Activated naive CD4-positive, alpha-beta T cell treated with anti-CD3 and anti-CD28 coated beads, Interleukin-2, amount 10 ng/mL, durations not matched to agents 7 days and 5 days (primary cell): ENCODE measurements at places on chromosomes 1 and 21.

GRCh38 chr1:85605484-85606413 lies 25.2 kb downstream of the CCN1 start:
- DNase-seq, result no peak

DNA sequence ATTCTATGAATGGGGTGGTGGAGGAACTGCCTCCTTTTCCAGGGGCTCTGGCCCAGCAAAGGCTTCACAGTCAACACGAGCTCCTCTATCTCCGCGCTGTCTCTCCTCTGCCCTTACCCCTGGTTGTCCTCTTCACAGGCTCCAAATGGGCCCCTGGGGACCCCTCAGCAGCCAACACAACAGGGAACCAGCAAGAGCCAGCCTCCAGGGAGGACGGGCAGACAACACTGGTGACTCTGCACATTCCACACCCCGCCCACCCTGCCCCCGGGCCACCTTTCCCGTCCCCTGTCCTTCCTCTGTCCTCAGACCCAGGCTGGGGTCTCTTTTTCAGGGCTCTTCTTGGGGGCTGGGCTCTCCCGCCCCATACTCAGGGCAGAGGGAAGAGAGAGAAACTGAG lies 17.5 kb upstream of the ETV3 start:
- no peak for DNase-seq

GRCh38 chr1:72366466-72366865 lies 84.1 kb upstream of the NEGR1 start:
- no peak for DNase-seq

DNA sequence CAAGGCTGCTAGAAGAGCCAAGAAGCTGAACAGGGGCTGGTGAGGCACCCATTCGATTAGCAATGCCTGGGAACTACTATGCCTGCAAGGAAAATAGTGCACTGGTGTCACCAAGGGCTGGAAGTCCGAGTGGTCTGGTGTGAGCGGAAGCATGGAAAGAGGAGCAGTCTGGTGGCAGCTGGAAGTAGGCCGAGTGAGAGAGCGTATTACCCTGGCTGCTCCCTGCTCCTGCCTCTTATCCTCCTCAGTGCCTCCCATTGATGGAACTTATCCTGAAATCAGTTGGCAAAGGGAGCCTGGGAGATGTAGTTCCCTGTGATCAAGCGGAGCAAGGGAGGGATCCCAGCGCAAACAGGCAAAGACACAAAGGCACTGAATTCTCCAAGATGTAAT lies 9.6 kb downstream of the SMAP2 start:
- no peak for DNase-seq

GRCh38 chr1:55337801-55338447 lies 122.8 kb upstream of the USP24 start:
- DNase-seq, result peak; percentile 24

GRCh38 chr1:157540160-157540748 lies 12.1 kb downstream of the FCRL5 start:
- DNase-seq, result no peak

- DNase-seq, result no peak
Observed at GRCh38 chr21:14448784-14449183, 65.8 kb upstream of the HSPA13 start.

- no peak for DNase-seq
Observed at GRCh38 chr21:34520764-34521508, 8.9 kb upstream of the KCNE1 start.

DNA sequence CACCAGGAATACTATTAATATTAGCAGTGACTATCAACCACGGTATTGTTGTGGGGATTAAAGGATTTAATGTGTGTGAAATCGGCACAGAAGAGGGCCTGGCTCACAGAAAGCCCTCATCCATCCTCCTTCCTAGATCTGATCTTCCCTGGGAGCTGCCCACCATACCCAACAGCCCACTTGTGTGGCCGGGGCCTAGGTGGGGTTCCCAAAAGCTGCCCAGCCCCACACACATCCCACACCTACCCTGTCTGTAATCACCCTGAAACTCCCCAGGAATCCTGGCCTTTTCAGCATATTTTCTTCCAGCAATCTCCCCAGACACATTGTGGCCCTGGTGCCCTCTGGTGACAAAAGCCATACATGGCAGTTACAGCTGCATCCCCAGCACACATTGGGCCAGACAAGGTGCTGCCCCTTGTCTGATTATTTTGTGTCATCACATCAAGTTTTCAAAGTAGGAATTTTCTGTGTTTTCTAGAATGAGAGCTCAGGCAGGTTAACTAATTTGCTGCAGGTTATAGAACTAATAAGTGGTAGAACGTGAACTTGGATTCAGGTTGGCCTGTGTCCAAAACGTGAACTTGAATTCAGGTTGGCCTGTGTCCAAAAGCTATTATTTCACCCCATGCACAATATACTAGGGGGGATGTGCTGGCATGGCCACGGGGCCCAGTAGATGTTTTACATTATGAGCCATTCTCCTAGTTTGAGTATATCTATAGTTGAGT lies 5.3 kb upstream of the SLC6A9 start:
- peak; percentile 79 for DNase-seq

DNA sequence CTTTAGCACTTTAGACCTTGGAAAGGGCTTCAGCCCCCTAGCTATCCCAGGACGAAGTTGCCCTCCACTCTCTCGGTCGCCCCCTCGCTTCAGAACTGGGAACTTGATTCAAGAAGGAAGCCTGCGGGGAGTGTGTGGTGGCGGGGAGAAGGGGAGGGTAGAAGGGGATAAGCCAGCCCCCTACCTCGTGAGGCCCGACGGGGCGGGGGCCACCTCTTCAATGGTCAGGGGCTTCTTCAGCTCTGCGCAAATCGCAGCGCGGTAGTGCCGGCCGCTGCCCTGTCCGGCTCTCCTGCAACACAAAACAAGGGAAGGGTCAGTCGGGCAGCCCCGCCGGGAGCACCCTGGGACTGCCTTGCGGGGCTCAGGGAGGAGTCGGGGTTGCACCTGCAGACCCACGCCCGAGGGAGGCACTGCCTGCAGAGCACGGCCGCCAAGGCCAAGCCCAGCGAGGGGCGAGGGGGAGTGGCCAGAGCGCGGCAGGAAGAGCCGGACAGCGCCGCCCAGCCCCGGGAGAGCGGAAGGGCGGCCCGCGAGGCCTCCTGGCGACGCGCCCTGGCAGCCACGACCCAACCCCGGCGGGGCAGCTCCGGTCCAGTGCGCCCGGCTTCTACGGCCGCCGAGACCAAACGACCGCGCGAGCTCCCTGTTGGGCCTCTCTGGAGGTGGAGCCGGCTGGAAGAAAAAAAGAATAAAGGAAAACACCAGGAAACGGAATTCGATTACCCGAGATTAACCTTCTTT lies 56.2 kb upstream of the RASAL2 start:
- no peak for DNase-seq

DNA sequence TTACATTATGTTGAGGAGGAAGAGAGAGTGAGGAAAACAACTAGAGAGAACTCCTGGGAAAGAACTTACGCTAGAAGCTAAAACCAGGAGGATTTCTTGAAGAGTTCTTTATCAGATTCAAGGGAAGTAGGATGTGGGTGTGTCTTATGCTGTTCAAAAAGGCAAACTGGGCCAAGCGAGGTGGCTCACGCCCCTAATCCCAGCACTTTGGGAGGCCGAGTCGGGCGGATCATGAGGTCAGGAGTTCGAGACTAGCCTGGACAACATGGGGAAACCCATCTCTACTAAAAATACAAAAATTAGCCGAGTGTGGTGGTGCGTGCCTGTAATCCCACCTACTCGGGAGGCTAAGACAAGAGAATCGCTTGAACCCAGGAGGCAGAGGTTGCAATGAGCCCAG lies 23.1 kb downstream of the SMG7 start:
- DNase-seq, result no peak

- no peak for DNase-seq
Observed at GRCh38 chr1:230753191-230753585, 6.0 kb downstream of the CAPN9 start.

DNA sequence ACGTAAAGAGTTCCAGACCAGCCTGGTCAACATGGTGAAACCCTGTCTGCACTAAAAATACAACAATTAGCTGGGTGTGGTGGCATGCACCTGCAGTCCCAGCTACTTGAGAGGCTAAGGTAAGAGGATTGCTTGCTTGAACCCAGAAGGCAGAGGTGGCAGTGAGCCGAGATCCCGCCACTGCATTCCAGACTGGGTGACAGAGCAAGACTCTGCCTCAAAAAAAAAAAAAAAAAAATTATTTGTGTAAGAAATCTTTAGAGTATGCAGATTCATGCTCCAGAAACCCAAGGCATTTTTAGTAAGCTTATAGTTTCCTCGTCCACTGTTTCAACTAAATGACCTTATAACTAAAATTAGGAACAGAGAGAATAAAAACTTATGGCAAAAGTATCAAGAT lies 51.3 kb downstream of the ABL2 start:
- no peak for DNase-seq

DNA sequence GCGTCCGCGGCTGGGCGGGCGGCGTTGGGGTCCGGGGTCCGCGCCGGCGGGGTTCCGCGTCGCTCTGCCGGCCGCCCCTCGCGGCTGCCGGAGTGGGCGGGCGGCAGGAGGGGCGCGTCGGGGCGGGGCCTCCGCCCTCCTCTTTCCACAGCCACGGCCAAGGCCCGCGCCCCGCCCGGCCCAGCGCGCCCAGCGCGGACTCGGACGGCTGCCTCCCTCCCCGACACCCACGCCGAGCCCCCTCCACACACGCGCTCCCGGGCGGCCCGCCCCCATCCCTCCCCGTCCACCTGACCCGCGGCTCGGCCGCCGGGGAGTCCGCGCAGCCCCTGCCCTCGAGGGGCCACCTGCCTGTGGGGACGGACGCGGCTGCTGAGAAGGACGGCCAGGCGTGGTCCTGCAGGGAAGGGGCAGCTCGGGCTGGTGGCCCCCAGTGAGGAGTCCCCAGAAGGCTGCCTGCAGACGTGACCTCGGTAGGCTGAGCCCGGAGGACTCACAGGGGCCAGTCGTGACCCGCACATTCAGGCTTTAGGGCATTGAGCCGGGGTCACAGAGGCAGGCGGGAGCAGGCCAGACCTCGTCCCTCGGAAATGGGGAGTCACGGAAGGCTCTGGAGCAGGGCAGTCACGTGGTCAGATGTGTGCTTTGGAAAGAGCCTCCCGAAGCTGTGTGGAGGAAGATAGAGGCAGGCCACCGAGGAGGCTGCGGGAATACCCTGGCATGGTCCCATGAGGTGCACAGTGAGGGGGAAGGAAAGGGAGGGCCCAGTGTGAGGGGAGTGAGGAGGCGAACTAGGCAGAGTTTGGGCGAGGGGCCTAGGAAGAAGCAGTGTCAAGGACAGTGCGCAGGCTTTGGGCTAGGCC lies at the start of gene COL8A2:
COL8A2 (minus strand) TSS at position 94 of the 863 bp plus-strand sequence. CDS start 24,980 bp downstream, outside the sequence.
- DNase-seq, result peak; percentile 25

- no peak for DNase-seq
Observed at GRCh38 chr1:219350172-219350931, 176.7 kb downstream of the LYPLAL1 start.

GRCh38 chr1:232743999-232744398 lies 61.2 kb upstream of the MAP10 start:
- no peak for DNase-seq

DNA sequence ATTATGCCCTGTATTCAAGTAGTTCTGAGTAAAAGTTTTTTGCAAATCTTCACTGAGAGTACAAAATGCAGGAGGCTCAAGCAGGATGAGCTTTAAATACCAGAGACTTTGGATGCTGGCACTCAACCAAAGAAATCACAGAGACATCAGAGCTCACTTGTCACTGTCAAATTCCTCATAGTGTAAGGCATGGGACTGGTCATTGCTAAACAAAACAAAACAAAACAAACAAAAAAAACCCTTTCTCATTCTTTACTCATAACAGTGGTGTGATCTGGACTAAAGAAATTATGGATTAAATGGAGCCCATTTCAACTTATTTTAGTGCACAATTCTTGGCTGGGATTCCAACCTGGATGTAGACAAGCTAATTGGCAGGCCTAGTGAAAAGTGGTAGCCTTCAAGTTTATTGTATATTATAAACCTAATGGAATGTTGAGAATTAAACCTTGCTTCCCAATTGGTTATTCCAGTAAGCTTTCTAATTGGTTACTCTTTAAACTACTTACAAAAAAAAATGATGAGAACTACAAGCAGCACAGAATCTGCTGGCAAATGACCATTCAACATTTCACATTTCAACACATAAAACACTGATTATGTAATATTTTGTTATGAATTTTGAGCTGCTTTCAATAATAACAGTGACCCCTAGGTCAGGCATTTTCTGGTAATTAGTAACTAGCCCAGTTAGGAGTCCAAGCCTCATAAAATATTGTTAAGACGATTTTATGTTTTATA lies 30.6 kb upstream of the NEK7 start:
- DNase-seq, result no peak

DNA sequence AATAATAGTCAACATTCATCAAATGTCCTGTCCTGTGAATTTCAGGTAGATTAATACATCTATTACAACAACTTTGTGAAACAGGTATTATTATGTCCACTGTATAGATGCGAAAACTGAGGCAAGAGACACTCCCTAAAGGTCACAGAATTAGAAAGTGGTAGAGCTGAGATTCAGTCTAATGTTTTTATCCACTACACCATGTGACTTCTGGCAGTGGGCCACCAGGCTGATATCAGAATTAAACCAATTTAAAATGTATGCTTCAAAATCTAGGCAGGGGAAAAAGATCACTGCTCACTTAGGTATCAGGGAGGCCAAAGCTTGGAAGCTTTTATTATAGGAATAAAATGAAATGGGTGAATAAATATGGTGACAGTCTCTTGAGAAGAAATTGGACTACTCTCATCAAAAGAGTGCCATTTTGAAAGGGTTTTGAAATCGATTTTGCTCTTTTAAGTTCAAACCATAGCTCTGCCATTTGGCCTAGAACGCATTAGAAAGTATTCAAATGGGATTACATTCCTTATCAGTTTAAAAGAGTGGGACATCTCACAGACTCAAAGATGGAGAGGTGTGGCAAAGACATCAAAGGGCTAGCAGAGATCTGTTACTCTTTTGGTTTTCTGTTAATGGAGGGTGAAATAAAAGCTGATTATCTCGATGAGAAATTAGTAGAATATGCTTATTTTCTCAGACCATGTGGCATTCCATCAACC lies 1.9 kb downstream of the DDAH1 start:
- DNase-seq, result no peak

DNA sequence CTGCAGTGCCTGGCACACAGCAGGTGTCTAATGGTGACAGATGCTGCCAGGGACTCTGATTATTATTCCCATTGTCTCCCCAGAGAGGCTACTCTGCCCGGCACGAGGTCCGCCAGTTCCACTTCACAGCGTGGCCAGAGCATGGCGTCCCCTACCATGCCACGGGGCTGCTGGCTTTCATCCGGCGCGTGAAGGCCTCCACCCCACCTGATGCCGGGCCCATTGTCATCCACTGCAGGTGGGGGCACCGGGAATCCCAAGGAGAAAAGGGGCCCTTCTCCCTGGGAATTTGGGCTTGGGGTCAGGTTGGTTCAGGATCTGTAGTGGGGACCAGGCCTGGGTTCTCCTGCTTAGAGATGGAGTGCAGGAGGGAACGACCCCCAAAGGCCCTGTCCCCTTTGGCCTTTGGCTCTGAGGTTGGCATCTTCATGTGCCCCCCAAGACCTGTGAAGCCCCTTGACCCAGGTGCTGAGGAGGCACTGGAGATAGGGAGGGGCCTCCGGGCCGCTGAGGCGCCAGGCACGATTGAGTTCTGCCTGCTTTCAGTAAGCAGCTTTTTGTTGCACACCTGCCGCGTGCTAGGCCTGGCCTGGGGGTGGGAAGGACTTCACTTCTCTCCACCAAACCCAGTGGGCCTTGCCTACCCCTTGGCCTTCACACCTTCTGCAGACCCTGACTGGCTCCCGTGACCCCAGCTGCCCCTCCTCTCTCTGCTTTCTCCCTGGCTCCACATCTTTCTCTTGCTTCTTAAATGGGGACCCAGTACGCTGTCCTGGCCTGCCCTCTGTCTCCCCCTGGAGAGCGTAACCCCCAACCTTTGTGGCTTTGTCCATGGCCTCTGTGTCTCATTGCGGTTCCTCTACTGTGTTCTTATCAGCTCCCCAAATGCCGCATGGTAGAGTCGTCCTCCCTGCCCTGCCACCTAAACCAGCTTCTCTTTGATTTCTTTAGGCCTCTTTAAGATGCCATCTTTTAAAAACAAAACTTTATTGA lies 76.4 kb downstream of the PTPRU start:
- DNase-seq, result no peak
